ENCODE measurements at places on chromosomes 16 and 17.

DNA sequence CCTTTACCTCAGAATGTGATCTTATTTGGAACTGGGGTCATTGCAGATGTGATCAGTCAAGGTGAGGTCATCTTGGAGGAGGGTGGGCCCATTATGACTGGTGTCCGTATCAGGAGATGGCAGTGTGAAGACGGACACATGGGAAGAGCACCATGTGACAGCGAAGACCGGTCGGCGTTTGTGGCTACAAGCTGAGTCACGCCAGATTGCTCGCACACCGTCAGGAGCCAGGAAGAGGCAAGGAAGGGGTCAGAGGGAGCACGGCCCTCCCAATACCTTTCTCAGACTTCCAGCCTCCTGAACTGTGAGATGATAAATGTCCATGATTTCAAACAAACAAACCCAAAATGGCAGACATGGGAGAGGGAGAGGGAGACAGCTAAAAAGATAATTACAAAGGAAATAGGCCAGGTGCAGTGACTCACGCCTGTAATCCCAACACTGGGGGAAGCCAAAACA, 13.2 kb downstream of the STARD3 start:
- no peak for DNase-seq

GRCh38 chr17:73547790-73548189, 96.5 kb downstream of the SDK2 start:
- DNase-seq: no peak

- DNase-seq: no peak
Observed at GRCh38 chr16:49634235-49635008, 221.5 kb downstream of the ZNF423 start.

GRCh38 chr16:23306199-23307100, 4.3 kb downstream of the SCNN1B start:
- DNase-seq: no peak

DNA sequence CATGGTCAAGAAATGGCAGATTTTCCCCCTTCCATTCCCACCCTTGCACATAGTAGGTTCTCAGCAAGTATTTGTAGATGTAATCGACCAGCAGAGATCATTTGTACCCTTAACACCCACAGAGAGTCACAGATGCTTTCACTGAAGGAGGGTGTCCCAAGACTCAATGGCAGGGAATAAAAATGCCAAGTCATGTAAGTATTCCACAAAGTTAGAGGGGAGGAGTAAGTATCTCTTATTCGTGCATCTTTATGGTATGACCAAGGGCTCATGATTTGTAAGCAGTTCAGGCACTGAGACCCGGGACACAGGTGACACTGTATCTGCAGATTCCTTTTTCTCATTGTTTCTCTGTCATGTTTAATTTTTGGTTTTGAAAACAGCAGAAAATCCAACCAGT, 489.6 kb downstream of the MAF start:
- no peak for DNase-seq

- DNase-seq: no peak
Observed at GRCh38 chr16:19851476-19851875, 33.2 kb downstream of the GPRC5B start.

- DNase-seq: no peak
Observed at GRCh38 chr17:57760046-57760445, 14.9 kb upstream of the CCDC182 start.

DNA sequence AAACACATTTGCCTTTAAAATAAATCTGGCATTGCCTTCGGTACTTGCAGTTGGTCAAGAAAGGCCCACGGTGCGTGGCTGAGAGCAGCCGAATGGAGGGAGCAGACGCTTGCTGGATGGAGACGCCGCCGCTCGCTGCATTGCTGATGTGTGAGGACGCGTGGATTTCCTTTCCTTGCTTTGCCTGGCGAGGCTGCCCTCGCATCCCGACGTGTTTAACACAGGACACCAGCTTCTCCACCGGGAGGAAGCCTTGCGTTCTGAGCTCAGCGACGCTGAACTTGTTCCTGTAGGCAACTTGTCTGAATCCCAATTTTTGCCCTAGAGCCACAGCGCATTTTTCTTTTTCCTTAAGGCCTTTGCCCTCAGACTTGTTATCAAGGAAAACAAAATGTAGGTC, 45.8 kb downstream of the COX4I1 start:
- no peak for DNase-seq

DNA sequence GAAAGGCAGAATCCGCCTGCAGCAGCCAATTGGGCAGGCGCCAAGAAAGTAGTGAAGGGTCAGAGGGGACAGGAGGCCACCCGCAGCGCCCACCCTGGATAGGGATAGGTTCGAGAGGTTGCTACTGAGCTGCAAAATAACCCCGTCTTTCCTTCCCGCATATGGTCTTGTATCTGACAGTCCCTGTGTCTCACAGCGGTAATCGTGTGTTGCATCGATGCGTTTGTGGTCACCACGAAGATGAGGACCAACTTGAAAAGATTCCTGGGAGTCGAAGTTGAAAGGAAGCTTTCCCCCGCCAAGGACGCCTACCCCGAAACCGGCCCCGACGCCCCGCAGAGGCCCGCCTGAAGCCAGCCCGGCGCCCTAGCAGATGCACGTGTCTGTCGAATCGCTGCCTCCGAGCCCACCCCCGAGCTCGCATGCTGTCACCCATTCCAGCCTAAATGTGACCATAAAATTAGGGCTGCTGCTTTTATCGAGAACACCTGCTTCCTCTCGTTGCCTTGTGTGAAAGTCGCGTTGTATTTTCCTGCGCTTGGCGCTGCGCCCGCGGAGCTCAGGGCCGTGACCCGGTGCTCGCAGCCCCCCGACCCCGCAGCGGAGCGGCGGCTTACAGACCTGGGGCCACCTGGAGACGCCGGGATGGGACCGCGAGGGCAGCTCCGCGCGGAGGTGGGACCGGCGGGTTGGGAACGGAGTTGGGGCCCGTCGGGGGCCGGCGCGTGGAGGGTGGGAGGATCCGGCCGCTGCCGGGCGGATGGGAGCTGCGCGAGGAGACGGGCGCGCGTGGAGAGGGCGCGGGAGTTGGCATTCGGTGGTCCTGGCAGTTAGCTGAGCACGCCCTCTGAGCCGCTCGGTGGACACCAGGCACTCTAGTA, at the start of gene CMTM2:
Gene CMTM2 (plus strand): TSS at position 813 of the 881 bp plus-strand sequence. CDS start 145 bp downstream, outside the sequence.
- DNase-seq: no peak

GRCh38 chr16:4496305-4496704, 20.1 kb downstream of the HMOX2 start:
- no peak for DNase-seq

DNA sequence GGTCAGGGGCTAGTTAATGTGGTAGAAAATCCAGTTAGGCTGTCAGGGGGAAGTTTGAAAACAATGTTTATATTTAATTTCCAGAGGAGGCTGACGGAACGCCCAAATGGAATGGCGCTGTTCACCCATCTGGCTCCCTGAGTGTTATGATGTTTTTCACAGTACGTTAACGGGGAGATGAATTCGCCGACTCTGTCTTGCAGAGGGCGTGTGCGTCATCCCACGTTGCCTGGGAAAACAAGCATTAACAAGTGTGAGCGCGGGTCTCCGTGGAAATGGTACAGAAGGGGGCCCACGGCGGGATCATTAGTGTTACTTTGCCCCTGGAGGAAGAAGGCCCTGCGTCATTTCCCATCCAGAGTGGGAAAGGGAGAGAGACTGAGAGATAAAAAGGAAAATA, 29.6 kb downstream of the RGS9 start:
- no peak for DNase-seq

DNA sequence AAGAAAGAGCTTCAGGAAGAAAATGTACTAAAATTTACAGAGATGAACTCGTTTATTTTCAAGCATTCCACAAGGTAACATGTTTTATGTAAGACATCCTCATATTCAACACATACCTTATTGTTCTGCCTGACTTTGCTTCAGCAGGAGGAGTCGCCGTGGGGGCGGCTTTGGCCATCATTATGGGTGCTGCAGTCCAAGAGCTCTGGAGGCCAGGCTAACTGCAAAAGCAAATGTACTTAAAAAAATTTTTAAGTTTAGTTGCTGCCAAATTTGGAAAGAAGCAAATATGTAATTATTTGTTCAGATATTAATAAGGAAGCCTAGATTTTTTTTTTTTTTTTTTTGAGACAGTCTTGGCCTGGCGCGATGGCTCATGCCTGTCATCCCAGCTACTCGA, 4.1 kb upstream of the SPG7 start:
- DNase-seq: no peak

GRCh38 chr16:81117436-81117835, 21.2 kb upstream of the GCSH start:
- DNase-seq: no peak

GRCh38 chr16:19046062-19046461, 21.4 kb upstream of the COQ7 start:
- DNase-seq: no peak

DNA sequence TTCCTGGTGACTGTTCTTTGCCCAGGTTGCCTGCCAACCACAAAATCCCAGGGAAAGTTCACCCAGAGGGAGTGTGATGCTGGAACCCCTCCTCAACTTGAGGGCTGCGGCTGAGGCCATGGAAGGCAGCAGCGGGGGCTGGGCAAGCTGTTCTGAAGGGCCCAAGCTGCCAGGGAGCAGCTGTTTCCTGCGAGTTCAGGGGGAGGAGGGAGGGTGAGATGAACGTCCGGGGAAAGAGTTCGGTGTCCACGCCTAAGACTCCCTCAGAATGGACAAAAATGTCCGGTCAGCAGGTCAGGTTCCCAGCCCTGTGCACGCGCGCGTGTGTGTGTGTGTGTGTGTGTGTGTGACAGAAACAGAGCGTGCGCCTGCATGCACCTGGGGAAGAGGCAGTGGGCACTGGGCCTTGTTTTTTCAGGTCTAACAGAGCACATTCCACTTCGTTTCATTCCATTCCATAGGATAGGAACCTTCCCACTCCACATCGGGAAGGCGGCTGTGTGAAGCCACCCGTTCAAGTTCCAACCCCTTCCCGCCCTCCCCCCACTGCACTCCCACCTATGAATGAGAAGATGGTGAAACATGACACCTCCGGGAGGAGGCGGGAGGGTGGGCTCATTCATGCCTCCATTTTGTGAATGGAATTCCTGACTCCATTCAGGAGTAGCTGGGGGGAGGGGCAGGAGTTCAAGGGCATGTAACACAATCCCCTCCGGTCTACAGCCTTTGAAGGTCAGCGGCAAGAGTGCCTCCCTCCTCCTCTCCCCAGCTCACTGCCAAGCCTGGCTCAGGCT, 15.7 kb downstream of the ETV4 start:
- no peak for DNase-seq

- no peak for DNase-seq
Observed at GRCh38 chr16:50769-51591, 2.4 kb downstream of the POLR3K start.

GRCh38 chr16:27764427-27764826, 214.5 kb downstream of the KATNIP start:
- no peak for DNase-seq

DNA sequence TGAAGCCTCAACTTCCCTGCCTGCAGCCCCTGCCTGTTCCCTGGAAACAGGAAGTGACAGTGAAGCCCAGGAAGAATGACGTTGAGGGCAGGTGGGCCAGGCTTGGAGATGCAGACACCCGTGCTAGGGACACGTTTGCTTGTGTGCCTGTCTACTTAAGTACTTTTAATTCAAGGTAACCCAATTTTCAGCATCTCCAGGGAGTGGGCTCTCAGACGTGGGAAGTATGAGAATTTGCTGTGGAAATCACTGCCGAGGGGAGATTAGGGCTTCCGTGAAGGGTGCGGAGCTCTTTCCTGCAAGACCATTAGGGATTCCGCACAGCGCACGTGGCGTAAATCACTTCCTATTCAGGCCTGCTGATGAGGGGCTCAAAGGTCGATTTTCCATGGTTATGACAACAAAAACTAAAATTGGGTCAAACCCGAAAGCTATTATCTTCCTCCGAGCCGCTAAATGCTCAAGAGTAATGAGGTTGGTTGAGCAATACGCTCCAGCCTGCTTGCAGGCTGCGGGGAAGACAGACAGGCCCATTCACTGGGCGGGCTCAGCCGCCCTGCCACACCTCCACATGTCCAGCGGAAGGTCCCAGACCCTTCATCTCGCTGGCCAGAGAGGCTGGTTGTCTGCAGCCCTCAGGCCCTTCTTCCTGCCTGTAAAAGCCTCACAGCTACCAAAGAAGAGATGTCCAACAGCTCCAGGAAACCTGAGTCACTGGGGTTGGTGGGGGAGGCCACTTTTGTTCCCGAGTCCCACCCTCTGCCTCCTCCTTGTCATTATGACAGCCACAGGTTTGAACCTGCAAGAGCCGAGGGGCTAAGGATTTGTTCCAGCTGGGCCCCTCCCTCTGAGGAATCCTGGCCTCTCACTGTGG, 109.9 kb downstream of the RBFOX3 start:
- DNase-seq: no peak

DNA sequence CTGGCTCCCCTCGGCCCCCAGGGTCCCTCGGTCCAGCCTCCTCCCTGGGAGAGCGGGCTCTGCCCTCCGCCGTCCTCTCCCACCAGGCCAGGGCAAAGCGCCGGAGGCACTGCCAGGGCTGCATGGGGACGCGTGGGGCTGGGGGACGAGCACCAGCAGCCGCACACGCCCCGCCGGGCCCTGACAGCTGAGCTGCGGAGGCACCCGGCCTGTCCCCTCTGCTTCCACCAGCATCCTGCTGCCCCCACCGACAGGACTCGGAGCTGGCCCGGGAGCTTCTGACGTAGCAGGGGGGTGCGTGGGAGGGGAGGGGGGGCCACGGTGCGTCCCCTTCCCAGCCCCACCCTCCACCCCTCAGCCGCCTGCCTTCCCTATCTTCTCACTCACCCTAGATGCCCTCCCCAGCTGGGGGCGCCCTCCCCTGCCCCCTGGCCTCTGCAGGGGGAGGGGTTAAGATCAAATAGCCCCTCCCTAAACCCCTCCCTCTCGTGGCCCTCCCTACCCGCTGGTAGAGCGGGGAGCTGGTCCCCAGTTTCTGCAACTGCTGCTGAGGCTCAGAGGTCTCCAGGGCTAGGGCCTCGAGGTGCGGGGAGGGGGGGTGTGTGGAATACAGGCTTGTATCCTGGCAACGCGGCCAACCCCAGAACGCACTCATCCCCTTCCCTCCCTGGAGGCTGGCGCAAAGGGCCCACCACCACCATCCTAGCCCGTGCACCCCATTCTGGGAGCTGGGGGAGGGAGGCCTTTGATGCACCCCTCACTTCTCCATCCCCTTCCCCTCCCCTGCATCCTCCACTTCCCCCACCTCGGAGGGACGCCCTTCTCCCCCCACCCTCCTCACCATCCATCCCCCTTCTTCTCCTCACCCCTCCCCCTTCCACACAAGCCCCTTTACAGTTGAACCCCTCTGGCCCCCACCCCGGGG, 1.0 kb downstream of the SRCIN1 start:
- DNase-seq: no peak

GRCh38 chr16:69412287-69412686, 12.1 kb upstream of the CYB5B start:
- DNase-seq: no peak

- no peak for DNase-seq
Observed at GRCh38 chr16:28311913-28312312, 19.6 kb downstream of the SBK1 start.

GRCh38 chr17:419073-419735, 66.6 kb upstream of the RPH3AL start:
- no peak for DNase-seq

GRCh38 chr17:16352303-16352666, 984 bp downstream of the CENPV start:
- DNase-seq: peak; percentile 4
